ENCODE measurements at places on chromosomes 4 and X.

GRCh38 chr4:28772066-28772465, 1911.4 kb downstream of the STIM2 start:
- no peak for DNase-seq

DNA sequence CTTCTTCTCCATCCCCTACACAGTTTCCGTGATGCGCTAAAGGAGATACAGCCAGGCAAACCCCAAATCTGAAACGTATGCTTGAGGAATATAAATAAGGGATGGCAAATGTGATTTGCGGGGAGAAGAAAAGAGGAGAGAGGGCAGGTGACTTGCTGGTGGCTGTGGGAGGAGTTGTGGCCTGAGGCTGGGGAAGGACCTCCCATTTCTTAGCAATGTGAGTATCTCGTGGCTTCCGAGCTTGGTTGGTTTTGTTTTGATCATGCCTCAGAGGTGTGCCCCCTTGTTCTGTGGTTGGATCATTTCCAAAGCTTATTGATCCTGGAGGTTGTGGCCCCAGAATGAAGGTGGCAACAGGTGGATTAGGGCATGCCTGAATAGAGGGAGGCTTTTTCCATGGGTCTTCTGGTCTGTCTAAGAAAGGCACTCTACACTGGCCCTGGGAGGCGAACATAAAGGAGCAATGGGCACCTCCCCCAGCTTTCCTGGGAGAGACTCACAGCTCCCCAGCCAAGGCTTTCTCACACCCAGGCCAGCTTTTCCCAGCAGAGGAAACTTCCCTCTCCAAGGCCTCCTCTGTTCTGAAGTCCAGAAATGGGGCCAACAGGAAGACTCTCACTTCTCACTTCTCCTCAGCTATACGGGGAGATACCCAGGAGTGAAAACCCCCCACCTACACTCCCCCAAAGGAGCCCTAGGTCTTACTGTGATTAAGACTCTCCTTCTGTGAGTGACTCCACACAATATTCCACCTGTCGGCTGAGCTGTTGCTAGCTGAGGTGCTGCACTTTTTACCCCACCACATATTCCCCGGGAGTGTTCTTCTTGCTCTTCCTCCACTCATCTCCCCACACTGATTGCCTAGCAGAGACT, 40.0 kb downstream of the C4orf51 start:
- no peak for DNase-seq

DNA sequence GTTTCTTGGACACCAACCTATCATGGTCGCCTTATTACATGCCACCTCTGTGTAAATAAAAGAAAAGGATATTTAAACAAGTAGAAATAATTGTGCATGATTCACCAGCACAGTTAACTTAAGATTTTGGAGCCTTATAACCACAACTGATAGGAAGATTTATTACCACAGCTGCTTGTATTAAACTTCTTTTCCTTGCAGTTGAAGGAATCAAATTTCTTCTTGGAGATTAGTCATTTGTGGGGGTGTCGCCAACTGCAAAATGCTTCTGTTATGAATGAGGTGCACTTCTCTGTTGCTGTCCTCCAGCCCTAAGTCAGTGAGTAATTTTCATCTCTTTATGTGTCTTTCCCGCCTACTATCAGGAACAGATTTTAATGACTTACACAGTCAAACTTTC, 73.3 kb downstream of the OR13H1 start:
- no peak for DNase-seq

DNA sequence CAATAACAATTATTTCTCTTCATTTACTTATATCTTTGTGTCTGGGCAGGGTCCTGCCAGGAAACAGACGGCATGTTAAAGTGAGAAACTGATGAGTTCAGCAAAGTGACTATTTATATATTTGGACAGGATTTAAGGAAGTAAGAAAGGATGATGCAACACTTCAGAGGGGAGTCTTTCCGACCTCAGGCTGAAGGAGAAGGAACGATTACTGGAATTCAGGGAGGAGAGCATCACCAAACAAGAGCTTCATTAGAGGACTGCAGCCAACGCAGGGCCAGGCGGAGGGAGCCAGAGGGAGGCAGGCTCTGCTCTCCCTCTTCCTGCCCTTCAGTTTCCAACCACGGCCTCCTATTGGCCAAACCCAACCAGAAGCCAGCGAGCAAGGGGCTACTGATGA, 1.5 kb upstream of the TLR7 start:
- DNase-seq = no peak

DNA sequence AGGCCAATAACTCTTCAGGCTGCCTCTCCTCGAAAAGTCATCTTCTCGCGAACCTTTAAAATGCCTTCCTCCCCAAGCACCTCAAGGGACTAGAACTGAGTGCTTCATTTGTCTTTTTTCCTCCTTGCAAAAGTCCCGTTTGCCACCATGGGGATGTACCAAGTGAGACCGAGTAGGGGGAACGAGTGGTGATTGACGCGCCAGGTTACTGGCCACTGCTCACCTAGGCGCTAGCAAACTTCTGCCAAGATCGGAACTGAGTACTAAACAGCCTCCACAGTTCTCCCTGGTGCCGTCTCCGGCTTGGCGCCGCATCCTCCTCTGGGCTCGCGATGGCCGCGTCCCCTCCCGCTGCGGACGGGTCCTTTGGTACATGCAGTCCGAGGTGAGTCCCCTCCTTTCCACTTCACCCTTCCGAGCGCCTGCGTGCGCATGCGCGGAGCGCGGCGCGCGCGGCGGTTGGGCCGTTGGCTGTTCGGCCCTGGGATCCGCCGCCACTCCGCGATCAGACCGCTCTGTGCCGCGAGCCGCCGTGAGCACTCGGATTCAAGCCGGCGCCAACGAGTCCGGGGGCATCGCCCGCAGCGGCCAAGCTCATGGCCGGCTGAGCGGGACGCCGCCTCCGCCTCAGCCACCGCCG, at the start of gene CDK16:
Gene CDK16 (plus strand): TSS at position 402 of the 640 bp plus-strand sequence. CDS start 4,877 bp downstream, outside the sequence.
- peak; percentile 85 for DNase-seq

- no peak for DNase-seq
Observed at GRCh38 chr4:143302536-143302935, 34.1 kb upstream of the GAB1 start.

DNA sequence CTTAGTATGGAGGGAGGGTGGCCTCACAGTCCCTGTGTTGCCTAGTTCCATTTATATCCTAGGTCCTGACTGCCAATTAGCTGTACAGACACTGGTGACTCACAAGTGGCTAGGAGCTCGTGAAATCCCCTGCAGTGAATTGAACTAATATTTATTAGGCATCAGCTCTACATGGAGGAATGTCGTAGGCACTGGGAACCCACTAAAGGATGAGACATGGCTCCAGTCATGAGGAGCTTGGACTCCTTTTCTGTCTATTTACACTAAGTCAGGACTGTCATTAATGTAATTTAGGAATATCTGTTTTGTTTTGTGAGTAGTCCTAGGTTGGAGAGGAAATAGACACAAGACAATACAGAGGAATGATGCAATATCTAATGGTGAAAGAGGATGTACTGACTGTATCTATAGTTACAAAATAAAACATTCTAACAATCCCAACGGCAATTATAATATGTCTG, 67.7 kb downstream of the MID1IP1 start:
- DNase-seq = no peak

DNA sequence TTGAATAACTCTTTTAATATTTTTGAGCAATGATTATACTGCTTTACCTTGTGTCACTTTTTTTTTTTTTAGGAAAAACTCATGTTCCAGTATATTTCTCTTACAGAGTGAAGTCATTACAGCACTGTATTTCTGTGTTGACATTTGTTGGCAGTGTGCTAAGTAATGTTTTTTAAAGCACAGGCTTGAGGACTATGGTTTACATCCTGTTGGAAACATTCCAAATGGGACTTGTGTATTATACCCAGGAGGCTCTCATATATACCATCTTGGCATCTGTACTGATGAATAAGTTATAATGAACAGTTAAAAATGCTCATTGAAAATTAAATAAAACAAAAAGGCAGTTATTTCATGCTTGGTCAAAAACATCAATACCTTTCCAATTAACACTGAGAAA, 33.8 kb downstream of the CEP44 start:
- no peak for DNase-seq

- no peak for DNase-seq
Observed at GRCh38 chrX:149521438-149521837, 16.3 kb upstream of the IDS start.

DNA sequence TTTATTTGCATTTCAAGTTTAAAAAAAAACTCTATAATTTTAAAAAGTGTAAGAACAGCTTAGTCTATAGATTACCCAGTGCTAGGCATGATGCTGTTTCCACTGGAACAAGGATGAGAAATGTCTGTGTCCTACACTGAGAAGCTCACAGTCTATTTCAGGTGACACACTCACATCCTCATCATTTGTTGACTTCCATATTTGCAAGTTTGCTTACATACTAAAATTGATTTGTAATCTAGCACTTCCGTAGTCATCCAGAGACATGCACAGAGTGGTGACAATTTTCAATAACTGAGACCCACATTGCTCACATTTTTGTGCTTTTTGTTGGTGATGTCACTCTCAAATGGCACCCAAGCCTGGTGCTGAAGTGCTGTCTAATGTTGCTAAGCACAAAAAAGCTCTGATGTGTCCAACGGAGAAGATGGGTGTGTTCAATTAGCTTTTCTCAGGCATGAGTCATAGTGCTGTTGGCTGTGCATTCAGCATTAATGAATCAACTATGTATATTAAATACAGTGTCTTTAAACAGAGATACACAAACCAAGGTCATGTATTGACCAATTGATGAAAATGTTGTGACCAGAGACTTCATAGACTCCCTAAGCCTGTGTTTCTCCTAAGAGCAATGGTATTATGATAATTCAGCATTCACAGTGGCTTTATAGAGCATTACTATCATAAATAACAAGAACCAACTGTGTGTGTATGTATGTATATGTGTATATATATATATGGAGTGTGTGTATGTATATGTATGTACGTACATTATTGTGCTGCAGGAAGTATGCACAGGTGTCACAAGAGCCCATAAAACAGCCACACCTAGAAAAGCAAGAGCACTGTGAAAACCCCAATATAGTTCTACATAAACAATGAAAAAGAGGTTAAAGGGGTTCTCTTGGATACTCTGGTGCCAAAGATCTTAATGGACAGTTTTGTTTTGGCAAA, 31.2 kb upstream of the VCX3B start:
- no peak for DNase-seq

DNA sequence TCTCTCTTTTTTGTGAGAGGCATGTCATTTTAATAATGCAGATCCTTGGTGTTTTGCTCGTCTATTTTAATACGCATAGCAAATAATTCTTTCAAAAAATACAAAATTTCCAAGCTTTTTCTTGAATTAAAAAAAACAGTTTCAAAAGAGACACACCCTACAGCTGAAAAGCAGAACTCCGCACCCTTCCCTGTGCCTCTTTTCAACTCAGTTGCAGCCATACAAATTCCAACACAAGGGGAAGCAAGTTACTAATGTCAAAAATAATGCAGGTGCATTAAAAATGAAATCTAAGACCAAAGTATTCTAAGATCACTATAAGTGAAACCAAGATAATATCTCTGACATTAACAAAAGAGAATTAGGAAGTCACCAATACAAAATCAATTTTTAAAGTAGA, 66.6 kb downstream of the NR3C2 start:
- DNase-seq = no peak
